ENCODE measurements at places on chromosomes 6 and 20.

- no peak for DNase-seq
These were observed 14.1 kb upstream of the TENT5A start for GRCh38 chr6:81766482-81767069.

DNA sequence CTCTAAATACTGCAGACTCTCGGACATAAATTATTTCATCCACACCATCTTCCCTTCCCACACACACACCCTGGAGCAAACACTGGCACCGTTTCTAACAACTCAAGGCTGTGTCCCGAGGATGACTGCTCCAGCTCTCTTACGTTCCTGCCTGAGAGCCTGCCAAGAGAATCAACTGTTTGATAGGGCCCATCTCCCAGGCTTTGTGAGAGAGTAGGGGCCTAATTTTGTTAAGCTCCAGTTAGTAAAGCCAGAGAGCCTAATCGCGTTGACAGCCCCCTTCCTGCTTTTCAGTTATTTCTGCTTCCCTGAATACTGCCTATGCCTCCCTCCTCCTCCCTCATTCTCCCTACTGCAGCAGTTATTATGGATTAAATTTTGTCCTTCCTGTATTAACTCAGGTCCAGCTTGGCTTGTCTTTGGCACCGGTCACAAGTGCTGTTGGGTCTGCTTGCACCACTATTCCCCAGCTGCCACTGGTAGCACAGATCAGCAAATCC, 118.1 kb upstream of the TMEM181 start:
- no peak for DNase-seq

- DNase-seq: no peak
These were observed 3.8 kb downstream of the CEBPB start for GRCh38 chr20:50194422-50194830.

DNA sequence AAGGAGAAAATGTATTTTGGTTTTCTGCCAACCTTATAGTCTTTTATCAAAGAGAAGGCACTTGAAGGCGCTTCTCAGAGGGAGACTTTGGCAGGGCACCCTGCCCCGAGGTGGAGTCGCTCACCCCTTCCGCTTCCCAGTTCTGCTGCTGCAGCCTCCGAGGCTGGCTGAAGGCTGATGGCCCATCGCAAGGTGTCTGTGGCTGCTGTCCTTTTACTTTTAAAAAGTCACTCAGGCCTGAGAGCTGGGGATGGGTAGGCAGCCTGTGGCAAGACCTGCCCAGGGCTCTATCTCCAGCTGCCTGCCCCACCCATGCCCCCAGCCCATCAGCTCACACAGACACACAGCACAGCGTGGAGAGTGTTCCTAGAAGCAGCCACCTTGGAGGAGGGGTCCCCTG, 206.6 kb upstream of the CST7 start:
- no peak for DNase-seq

- DNase-seq: no peak
These were observed 4.0 kb downstream of the PNRC1 start for GRCh38 chr6:89084542-89084941.

Data from CD4-positive, alpha-beta T cell treated with Interleukin-6 at 100 ng/mL for 8 hours (primary cell).